ENCODE measurements at places on chromosomes 6 and 20. TPM values are rescaled to one million over a fixed set of nuclear protein-coding genes. Genes with fewer than 3 reads are reported as not detected.

The PEDS1 gene
- 9.1 TPM for total RNA-seq

The AGER gene
- total RNA-seq, result 6.0 TPM

The ARMH2 gene
- not detected for total RNA-seq

The C20orf144 gene
- not detected for total RNA-seq

The PDE7B gene
- 3.4 TPM for total RNA-seq

The HLA-DQB1 gene
- total RNA-seq, result 0.68 TPM

The LY6G5B gene
- total RNA-seq, result 4.0 TPM

The BHLHE23 gene
- not detected for total RNA-seq

The DCBLD1 gene
- 9.0 TPM for total RNA-seq

The PRL gene
- not detected for total RNA-seq

The ADTRP gene
- 0.25 TPM for total RNA-seq

The SOX18 gene
- 8.1 TPM for total RNA-seq

The TMEM244 gene
- total RNA-seq, result not detected

The COL9A3 gene
- total RNA-seq, result 4.0 TPM

The CLPSL2 gene
- not detected for total RNA-seq

The DACT2 gene
- total RNA-seq, result 1.5 TPM

The SRSF6 gene
- total RNA-seq, result 71.6 TPM

The DEFB127 gene
- not detected for total RNA-seq

The GNAS-AS1 gene
- 0.35 TPM for total RNA-seq

The ASIP gene
- total RNA-seq, result 0.55 TPM

The LAMA2 gene
- 5.3 TPM for total RNA-seq

The PLAGL1 gene
- 1.2 TPM for total RNA-seq

The SAYSD1 gene
- 6.0 TPM for total RNA-seq

The MUC22 gene
- total RNA-seq, result not detected

The NMBR gene
- total RNA-seq, result not detected

The MCCD1 gene
- not detected for total RNA-seq

The PDE10A gene
- total RNA-seq, result 0.45 TPM

The GPLD1 gene
- total RNA-seq, result 53.1 TPM

The CASP8AP2 gene
- 4.6 TPM for total RNA-seq

The CCDC167 gene
- total RNA-seq, result 25.1 TPM

The ADGRF4 gene
- not detected for total RNA-seq

The NRN1 gene
- total RNA-seq, result 1.8 TPM

The IP6K3 gene
- 4.1 TPM for total RNA-seq

The REM1 gene
- not detected for total RNA-seq

The TFAP2B gene
- total RNA-seq, result not detected

The POU5F1 gene
- total RNA-seq, result 5.0 TPM

The PAX1 gene
- total RNA-seq, result not detected

The TSPO2 gene
- 0.30 TPM for total RNA-seq

The TBX18 gene
- total RNA-seq, result 0.30 TPM

The SPATA2 gene
- 3.2 TPM for total RNA-seq

The CRYBG1 gene
- 7.2 TPM for total RNA-seq

The SUMO4 gene
- total RNA-seq, result 1.1 TPM

The SH3BGRL2 gene
- total RNA-seq, result 30.3 TPM

The UFL1 gene
- total RNA-seq, result 14.4 TPM

The HTR1E gene
- not detected for total RNA-seq

The GABRR1 gene
- total RNA-seq, result not detected

Data from left lobe of liver (tissue), 2 donors.